ENCODE measurements at places on chromosomes 13 and 19.

GRCh38 chr13:41492432-41493260 lies 35.3 kb downstream of the RGCC start:
- DNase-seq: no peak

GRCh38 chr13:95209109-95209508 lies 92.1 kb downstream of the ABCC4 start:
- DNase-seq: no peak

- no peak for DNase-seq
Measured at GRCh38 chr13:48144413-48145035, 49.6 kb upstream of the MED4 start.

GRCh38 chr13:23007426-23007825 lies 173.4 kb upstream of the SGCG start:
- no peak for DNase-seq

Measured in stimulated activated CD4-positive, alpha-beta T cell treated with anti-CD3 and anti-CD28 coated beads, TNF-alpha, amount 100 ng/mL, for 24 hours (primary cell).